ENCODE measurements at places on chromosomes 7 and 10.

GRCh38 chr7:148261996-148262688 is 328.4 kb upstream of the C7orf33 start:
- peak; percentile 15 for ATAC-seq

- no peak for ATAC-seq
Observed at GRCh38 chr10:70542565-70542938, 60.0 kb downstream of the PRF1 start.

DNA sequence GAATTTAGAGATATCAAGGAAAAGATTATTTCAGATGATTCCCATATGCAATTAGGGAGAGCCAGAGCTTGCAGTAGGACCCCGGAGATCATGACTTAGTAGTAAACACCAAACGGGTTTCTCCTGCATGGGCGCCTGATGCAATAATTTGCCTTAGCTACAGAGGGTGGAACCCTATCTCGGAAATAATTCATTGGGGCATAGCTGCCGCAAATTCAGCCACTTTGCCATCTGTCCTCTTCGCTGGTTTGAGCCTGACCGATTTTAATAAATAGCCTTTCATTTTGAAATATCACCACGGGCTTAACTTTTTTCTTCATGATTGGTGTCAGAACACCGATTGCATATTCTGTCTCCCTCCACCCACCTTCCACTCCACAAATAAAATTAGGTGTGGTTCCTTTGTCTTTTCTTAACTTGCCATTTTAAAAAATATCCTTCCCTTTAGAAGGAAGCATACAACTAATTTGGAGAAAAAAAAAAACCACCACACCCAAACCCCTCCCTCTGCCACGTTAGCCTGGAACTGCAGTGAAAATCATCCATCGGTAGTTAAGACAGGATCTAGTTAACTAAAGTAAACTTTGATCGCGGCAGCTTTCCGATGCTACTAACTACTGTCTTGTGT is 1.4 kb downstream of the GARS1 start:
- peak; percentile 36 for ATAC-seq

- no peak for ATAC-seq
Observed at GRCh38 chr10:63241841-63242281, 108.7 kb downstream of the NRBF2 start.

DNA sequence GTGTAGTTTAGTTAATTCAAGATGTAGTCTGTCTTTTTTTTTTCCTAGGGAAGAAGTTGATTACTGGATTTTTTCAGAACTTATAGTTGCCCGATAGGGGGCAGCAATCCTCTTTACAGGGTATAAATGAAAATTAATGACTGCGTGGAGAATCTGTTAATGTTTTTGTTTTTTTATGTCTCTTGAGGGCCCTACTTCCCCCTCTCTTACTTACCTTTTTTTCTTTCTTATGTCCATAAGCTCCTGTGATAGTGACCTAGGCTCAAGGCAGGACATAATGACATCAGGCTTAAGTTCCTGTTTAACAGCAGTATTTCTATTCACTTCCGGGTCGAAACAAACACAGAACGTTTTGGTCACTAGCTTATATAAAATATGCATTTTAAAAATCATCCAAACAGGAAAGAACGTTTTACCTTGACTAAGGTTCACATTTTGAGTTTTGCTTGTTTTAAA is 18.8 kb downstream of the CDC123 start:
- ATAC-seq, result peak; percentile 69

GRCh38 chr7:95430864-95431263 is 4.0 kb downstream of the PON2 start:
- ATAC-seq, result no peak

DNA sequence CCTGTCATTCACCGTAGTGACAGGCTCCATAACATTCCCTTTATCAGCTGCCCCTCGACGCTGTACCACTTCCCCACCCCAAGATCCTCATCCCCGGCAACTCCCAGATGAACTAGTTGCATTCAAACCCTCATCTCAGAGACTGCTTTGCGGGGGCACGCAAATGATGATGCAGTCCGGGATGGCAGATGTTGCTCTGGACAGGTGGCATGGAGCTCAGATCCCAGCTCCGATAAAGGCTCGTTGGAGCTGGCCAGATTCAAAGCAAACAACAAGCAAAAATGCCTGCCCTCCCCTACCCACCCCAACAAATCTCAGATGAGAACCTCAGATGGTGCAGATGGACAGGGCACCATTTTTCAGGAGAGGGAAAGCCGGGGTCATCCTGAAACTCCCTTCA is 46.7 kb downstream of the CARD11 start:
- no peak for ATAC-seq

GRCh38 chr10:83536426-83536825 is 602.9 kb upstream of the GHITM start:
- ATAC-seq, result no peak

DNA sequence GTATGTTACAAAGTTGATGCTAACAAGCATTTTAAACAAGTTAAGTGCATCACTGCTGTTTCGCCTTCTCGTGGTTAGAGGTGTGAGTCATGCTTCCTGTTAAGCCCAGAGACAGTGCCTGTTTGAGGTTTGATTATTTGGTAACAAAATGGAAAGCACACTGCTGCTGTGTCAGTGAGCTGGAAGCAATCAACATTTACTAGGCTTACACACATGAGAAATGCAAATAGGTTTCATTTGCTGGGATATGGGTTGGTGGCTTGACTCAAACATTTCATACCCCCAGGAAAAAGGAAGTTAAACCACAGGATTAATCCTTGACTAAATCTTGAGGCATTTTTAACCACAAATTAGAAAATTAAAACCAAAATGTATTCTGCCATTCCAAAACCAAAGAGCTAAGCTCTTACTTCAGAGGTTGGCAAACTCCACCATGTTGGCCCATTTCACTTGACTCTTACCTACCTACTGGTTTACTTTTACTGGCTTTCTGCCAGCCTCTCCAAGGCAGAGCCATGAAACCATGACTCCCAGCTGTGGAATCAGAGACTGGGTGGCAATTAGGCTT is 139.2 kb downstream of the ETV1 start:
- peak; percentile 91 for ATAC-seq

DNA sequence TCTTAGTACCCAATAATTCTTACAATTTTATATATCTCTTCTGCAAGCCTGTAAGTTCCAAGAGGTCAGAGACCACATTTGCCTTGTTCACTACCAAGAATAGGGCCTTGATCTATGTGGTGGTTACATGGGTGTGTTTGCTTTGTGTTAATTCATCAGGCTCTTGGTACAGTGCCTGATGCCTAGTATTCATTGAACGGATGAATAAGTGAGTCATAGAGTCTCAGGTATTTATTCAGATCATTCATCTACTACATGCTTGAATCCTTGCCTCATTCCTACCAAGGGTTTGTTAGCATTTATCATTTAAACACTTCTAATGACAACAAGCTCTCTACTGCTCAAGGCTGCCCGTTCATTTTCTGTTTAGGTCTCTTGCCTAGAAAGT is 11.3 kb upstream of the SGPL1 start:
- ATAC-seq, result no peak

DNA sequence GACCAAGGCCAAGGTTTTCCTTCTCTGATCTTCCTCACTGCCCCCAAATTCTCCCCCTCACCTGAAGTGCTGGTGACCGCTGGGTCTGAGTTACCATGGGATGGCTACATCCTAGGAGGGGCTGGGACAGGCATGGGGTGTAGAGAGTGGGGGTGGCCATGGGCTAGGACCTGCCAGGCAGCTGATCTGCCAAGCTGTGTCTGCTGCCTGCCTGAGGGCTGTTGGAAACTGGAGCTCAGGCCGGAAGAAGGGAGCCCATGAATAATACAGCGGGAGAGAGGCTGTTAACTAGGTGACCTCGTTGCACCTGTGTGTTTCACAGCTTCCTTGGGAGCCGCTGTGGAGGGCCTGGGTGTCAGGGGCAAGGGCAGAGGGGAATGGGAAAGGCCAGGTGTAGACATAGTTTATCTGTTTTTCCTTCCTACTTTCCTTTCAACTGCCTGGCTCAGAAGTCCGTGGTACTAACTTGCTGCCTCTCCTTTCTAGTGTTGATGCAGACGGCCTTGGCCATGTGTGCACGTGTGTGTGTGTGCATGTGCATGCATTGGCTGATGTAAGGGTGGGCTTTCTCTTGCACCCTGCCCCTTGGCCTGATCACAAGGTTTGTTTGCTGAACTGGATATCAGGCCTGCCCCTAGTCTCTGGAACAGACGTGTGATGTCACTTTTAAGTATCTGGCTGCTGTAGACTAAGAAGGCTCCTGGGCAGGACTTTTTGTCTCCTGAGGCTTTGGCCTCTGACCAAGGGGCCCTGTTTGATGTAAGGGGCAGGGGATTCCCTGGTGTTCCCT is 11.9 kb downstream of the CDH23 start:
- no peak for ATAC-seq

- peak; percentile 67 for ATAC-seq
Observed at GRCh38 chr7:106952001-106952657, 87.0 kb downstream of the PIK3CG start.

- ATAC-seq, result no peak
Observed at GRCh38 chr7:131098527-131098926, 229.1 kb upstream of the MKLN1 start.

GRCh38 chr7:40077849-40078248 is 56.6 kb downstream of the MPLKIP start:
- ATAC-seq, result no peak

DNA sequence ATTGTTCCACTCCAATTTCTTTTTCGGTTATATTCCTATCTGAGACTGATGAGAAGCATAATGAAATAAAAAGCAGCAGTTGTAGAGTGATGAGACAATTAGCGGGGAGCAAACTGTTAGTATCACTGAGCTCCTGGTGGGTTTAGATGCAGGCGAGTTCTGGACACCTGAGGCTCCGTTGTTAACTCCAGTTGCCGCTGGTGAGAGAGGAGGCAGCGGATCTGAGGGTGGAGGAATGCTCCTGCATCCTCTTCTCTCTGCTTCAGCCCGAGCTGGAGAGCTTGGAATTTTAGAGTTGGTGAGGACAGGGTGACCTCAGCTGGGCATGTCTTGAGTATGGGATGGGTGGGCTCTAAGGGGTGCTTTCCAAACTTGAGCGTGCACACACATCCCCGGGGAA is 31.4 kb downstream of the LRMDA start:
- no peak for ATAC-seq

DNA sequence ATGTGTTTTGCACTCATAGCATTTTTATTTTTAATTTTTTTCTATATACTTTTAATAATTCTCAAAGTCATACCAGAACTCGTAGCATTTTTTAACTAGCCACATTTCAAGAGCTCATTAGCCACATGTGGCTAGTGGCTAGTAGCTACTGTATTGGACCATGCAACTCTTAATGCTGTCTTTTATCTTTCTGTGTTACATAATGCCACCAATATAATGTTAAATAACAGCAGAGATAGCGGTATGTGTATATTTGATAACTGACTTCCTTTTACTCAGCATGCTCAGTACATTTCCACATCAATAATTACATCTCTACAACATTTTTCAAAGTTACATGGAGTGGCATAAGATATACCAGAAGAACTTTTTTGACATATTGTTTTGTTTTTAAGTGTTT is 91.4 kb downstream of the CDK13 start:
- ATAC-seq, result no peak

- ATAC-seq, result no peak
Observed at GRCh38 chr7:151865070-151865670, 11.7 kb downstream of the PRKAG2 start.

- no peak for ATAC-seq
Observed at GRCh38 chr10:34809796-34810195, 5.3 kb downstream of the PARD3 start.
